GM23248 (cell line): ENCODE measurements at places on chromosomes 4 and X.
A peak's percentile ranks its signal among the peaks of the same experiment; 100 is the strongest.

DNA sequence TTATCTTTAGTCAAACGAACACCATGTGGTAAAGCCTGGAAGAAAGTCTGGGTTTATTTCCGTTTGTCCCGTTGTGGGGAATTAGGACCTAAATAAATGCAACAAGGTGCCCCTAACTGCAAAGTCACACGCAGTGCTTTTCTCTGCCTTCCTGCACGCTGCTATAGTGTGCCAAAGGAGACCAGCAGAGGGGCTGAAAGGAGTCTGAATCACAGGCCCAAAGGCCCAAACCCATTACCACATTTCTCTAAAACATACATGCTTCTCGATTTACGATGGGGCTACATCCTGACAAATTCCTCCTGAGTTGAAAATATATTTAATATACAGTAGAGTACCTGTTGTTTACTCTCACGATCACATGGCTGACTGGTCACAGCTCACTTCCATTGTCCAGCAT lies 4.5 kb downstream of the VEGFC start:
- no peak for DNase-seq

GRCh38 chrX:75086731-75087195 lies 69.3 kb downstream of the ABCB7 start:
- no peak for DNase-seq

DNA sequence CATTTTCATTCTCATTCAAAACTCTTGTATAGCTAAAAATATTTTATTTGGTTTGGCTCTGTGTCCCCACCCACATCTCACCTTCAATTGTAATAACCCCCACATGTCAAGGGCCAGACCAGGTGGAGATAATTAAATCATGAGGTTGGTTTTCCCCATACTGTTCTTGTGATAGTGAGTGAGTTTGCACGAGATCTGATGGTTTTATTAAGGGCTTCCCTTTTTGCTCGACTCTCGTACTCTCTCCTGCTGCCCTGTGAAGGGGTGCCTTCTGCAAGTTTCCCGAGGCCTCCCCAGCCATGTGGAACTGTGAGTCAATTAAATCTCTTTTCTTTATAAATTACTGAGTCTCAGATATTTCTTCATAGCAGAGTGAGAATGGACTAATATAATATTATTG lies 768.0 kb downstream of the STIM2 start:
- no peak for DNase-seq

DNA sequence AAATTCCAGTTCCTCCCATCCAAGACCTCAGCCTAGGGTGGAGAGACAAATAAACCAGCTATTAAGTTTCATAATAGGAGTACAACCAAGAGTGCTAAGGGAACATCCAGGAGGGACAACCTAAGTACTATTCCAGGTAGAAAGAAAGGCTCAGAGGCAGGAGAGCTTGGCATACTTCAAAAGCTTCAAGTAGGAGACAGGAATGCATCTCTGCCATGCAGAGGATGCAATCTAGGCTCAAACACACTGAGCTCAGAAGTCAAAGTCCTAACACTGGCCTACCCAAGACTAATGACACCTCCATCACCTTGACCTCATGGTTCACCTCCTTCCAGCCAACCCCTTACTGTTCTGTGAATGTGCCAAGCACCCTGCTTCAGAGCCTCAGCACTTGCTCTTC lies 8.1 kb downstream of the WDFY3 start:
- no peak for DNase-seq

GRCh38 chr4:115356176-115356575 lies 242.8 kb upstream of the NDST4 start:
- no peak for DNase-seq

DNA sequence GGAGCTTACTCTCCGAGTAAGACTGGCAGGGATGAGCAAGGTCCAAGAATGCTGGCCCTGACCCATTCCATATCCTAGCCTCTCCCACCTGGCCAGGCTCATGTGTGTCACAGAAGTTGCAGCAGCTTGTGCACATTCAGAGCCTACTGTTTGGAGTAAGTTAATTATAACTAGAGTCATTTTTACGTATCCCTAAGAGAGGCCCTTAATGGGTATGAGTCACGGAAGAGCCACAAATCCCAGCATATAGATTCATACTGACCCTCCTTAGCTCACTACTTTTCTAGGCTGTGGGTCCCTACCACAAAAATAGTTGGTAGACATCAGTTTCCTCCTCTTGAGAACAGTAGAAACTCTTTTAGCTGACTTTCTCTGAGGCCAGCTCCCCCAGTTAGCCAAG lies 118.3 kb upstream of the FRG1 start:
- DNase-seq, result no peak

DNA sequence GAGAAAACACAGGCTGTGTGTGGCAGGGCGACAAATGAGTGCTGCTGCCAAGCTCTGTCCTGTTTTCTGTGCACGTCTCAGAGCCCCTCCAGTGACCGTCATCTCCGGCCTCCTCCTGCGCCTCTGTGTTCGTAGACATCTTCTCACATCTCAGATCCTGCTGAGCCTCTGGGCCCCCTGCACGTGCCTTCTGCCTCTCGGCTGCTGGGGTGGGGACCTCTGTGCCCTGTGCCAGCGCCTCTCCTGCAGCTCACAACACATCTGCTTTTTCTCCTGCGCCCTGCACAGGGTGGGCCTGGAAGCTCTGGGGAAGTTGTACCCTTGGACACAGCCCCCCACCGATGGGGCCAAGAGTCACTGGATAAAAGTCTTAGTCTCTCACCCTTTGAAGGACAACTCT lies 2.4 kb upstream of the CTAG2 start:
- no peak for DNase-seq

DNA sequence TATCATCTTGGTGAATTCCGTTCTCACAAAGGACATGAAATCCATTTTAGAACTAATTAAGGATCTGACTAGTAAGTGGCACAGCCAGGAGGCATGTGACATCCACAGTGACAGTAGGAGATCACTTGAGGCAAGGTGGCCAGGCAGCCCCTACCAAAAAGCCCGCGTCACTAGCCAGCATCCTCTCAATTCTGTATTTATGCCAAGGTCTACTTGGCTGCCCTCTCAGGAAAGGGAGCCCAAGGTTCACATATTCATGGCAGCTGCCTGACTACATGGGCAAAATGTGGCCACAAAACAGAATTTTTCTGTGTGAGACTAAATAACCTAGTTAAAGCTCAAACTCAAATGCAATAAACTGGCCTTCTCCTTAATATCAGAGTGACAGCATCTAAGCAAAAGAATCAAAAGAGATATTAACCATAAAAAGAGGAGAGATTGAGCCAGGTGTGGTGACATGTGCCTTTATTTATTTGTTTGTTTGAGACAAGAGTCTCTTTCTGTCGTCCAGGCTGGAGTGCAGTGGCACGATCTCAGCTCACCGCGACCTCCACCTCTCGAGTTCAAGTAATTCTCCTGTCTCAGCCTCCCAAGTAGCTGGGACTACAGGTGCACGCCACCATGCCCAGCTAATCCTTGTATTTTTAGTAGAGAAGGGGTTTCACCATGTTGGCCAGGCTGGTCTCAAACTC lies 51.5 kb downstream of the SLC9A7 start:
- DNase-seq, result no peak

DNA sequence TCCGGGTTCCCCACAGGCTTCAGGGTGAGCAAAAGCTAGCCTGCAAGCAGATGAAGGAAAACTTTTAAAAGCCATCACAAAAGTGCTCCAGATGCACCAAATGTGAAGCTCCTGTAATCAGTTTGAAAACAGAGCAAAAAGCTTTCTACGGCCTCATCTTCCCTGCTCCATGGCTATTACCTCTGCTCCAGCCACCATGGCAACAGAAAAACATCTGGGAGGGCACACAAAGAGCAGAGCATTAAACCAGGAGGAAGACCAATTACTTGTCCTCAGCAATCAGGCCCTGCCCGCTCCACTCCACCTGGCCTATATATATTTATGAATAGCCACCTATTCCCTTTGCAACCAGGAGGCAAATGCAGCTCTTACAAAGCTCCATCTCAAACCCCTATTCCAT lies 33.6 kb downstream of the TMEM154 start:
- DNase-seq, result no peak

DNA sequence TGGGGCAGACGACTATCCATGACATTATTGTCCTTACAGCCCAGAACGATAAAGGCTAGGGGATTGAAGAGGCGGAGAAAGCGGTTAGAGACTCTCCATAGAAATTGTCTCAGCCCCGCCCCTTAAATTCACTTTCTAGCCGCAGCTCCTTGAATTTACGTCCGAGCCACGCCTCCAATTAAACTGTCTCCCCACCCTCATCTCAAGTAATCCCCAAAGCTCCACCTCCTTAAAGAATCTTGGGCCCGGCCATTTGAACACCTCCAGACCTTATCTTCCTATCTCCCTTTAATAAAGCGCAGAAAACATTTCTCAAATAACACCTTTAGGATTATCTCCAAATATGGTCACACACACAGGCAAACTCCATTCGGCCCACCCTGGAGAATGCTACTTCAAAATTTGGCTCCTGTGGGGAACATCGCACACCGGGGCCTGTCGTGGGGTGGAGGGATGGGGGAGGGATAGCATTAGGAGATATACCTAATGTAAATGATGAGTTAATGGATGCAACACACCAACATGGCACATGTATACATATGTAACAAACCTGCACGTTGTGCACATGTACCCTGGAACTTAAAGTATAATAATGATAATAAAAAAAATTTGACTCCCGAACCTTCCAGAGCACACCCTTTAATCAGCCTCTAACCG lies 7.2 kb upstream of the MAGIX start:
- peak; percentile 79 for DNase-seq

DNA sequence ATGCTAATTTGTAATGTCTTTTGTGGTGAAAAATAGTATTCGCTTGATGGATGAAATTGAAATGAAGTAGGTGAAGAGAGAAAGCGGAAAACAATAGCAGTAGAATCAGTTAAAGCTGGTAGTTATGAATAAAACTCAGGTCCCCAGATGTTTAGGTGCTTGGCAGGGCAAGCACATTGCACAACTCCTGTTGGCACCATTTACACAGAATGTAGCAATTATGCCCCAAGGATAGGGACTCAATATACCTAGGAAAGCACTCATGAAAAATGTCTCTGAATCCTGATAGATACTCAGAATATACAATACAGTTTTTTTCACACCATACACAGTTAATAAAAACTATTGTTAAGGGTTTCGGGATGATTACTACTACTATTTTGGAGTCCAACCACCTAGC lies 26.5 kb upstream of the GRIA3 start:
- peak; percentile 5 for DNase-seq

DNA sequence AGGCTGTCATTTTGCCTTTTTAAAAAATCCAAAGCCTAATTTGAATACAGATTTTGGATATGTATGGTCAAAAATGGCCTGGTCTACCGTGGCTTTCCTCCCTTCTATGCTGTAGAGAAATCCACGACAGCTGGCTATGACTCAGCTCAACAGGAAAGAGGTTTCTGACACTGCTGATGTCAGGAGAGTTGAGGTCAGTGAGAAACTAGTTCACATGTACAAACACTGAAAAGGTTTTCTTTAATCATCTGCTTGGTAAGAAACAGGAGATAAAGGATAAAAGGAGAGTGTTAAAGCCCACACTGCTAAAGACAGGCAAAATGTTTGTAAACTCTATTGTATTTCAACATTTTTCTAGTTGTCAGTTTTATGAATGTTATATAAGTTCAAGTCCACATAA lies 113.9 kb downstream of the NYX start:
- peak; percentile 85 for DNase-seq

GRCh38 chrX:24117258-24117657 lies 32.3 kb upstream of the ZFX start:
- DNase-seq, result peak; percentile 83

DNA sequence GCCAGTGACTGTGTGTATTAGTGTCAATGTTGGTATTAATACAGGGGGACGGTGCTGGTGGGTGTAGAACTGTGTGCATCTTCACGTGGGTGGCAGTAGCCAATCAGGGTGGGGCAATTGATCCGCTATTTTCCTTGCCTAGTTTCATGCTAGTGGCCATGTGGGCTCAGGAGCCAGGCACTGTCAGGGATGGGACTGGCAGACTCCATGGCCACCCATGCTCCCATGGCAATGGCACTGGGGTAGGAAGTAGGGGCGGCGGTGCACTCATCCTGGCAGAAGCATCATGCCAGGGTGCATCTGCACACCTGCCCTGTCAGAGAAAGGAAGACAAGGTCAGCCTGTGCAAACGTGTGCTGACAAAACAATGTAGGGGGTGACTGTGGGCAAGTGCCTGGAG lies 122.1 kb upstream of the MAGEC2 start:
- no peak for DNase-seq

DNA sequence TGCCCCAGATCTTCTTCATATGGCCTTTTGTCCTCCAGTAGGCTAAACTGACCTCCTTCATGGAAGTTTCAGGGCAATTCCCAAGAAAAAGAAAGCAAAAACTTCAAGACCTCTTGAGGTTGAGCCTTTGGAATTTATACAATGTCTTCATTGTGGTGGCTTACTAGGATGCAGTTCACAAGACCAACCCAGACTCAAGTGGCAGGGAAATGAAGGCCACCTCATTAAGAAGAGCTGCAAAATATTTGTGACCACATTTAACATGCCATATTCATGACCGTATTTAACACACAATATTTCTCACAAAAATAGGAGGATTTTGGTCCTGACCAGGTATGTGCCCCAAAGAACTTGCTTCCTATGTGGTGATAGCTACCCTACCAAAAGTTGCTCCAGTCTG lies 605.5 kb upstream of the PITX2 start:
- DNase-seq, result peak; percentile 44

DNA sequence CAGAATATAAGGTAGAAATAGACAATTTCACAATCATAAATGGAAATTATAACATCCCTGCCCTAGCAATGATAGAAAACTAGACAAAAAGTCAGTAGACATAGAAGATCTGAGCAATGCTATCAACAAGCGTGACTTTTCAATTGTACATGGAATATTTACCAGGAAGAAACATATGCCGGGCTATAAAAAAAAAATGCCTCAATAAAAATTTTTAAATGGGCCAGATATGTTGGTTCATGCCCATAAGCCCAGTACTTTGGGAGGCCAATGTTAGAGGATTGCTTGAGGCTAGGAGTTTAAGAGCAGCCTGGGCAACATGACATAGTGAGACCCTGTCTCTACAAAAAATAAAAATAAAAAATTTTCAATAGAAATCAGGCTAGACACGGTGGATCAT lies 5.3 kb upstream of the MTNR1A start:
- DNase-seq, result no peak

GRCh38 chr4:76256968-76257367 lies 5.4 kb downstream of the FAM47E start:
- DNase-seq, result no peak

DNA sequence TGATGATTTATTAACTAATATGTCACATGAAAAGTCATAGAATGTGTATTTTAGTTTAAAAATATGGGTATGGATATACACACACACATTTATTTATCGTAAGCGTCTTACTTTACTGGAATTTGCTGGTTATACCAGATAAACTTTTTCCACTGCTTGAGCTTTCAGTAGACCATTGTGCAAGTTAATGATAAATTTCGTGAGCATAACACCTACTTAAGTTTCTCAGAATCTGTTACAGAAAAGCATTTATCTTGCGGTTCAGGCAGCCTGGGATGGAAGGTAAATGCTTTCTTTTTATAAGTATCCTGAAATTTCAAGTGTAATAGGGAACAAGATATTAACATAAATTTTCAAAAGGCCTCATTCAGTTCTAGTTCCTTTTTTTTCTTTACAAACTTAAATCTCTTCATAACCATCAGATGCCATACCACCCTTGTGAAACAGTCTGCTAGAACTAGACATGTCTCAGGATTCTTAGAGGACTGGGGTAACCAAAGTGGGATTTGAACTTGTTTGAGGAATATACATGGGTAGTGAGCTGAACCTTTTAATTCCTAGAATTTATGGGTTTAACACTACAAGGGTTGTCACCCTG lies 27.7 kb downstream of the ATP7A start:
- DNase-seq, result no peak

- DNase-seq, result peak; percentile 4
Observed at GRCh38 chr4:168421671-168422070, 58.6 kb downstream of the DDX60L start.

GRCh38 chrX:68433155-68433980 lies at the start of gene OPHN1:
Gene OPHN1, minus strand, starts transcription at chrX:68433495. Its CDS starts 475 bp downstream, at chrX:68433020.
- peak; percentile 90 for DNase-seq
